ENCODE measurements at places on chromosomes 7 and 10.

GRCh38 chr10:94591461-94592205 is 46.0 kb downstream of the HELLS start:
- DNase-seq = no peak

GRCh38 chr7:85750454-85750949 is 563.6 kb upstream of the SEMA3D start:
- DNase-seq = peak; percentile 2

DNA sequence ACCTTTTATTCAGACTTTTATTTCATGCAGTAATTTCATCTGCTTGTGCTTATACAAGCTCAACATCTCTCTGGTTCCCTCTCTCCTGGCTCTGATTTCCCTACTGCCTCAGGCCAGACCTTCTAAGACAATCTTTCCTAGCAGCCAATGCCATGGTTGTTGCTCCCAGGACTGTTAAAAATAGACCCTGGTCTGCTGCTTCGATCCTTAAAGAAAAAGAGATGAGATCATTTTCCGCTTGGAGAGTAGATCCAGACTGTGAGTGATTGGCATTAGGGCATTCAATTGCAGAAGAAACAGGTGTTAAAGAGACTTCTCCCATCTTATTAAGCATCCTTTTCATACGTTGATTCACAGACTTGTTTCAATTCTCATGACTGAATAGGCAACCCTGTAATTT is 68.4 kb upstream of the ITGB1 start:
- DNase-seq = no peak

DNA sequence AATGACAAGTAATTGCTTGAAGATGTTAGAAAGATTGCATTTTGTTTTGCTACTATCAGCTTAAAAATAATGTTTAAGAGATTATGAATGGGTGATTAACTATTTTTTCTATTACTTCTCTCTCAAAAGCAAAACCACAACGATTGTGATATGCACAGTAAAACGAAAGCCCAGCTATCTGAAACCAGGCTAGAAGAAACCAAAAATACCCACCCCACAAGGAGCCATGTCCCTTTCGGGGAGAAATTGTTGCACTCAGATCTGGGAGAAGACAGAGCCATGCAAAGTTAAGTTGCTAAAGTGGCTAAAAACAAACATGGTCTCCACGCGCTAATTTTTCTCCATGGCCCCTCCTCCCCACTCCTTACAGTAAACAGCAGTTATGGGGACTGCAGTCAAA is 173.6 kb downstream of the RPS24 start:
- DNase-seq = no peak

DNA sequence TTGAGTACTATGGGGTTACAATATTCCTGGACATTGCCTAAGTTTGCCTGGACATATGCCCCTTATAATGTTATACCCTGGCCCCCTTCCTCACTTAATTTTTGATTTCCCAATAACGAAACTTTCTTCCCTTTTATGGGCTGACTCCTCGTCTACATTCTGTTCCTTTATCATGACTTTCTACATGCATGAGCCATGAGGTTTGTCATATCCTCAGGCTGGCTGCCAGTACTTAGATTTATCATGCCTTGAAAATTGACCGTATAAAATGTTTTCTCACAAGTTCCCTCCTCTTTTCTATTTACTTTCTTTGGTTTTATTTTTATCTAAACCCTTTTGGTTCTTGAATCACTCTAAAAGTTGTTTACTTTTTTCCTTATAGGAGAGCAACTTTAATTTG is 4.7 kb downstream of the DNAH11 start:
- DNase-seq = no peak

- no peak for DNase-seq
Measured at GRCh38 chr10:110358869-110359629, 54.3 kb upstream of the SMNDC1 start.

- no peak for DNase-seq
Measured at GRCh38 chr10:76883596-76883995, 754.0 kb downstream of the KCNMA1 start.

- DNase-seq = peak; percentile 37
Measured at GRCh38 chr10:48981310-48981907, 41.8 kb upstream of the LRRC18 start.

GRCh38 chr7:116708248-116708647 is 36.3 kb downstream of the MET start:
- DNase-seq = no peak

GRCh38 chr7:2003451-2003930 is 229.3 kb downstream of the MAD1L1 start:
- no peak for DNase-seq

GRCh38 chr7:17631061-17631460 is 309.2 kb downstream of the SNX13 start:
- no peak for DNase-seq

GRCh38 chr10:91009121-91009520 is 88.2 kb upstream of the ANKRD1 start:
- no peak for DNase-seq

DNA sequence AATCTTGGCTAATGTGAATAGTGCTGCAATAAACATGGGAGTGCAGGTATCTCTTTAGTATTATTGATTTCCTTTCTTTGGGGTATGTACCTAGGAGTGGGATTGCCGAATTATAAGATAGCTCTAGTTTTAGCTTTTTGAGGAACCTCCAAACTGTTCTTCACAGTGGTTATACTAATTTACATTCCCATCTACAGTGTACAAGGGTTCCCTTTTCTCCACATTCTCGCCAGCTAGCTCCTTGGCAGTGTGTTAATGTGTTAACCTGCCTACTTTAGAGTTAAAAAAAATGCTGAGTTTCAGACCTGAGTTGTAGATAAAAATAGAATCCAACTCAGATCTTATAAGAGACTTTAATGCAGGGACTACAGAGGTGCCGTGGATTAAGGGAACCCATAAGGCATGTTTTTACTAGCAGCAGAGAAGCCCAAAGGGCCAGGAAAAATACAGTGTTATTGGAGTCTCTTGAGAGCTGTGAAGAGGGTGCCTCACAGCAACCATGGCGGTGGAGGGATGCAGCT is 35.4 kb downstream of the CDK13 start:
- no peak for DNase-seq

GRCh38 chr7:31776616-31777015 is 89.6 kb downstream of the PPP1R17 start:
- no peak for DNase-seq

DNA sequence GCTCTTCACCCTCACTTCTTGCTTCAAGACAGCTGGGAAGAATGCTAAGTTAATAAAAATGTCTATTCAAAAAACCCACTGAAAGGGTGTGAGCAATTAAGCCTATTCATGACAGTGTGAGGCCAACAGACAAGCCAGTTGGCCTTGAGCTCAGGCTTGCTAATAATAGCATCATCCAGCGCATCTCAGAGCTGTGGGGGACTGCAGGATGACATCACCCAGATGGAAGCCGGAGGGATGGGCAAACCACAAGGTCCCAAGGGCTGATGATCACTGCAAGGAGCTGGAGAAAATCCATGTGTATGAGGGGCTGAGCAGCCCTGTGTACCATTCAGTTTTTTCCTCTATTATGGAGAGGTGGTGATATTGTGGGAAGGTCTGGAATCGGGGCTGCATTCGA is 770.4 kb downstream of the TNS3 start:
- DNase-seq = no peak

DNA sequence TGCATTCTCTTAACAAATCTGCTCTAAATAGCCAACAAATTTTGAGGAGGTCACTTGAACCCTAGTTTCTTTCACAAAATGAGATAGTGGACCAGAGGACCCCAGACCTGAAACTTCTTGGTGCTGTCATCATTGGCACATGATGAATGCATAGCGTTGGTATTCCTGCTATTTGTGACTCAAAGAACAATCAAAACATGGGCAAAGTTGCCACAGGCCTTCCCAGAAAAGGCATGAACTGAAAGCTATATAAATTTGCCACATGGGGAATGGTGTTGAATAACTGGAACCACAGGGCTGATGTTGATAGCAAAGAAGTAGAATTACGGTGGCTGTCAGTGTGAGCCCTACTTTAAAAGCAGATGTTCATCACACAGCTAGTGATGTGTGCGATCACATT is 219.9 kb upstream of the KMT2E start:
- no peak for DNase-seq

DNA sequence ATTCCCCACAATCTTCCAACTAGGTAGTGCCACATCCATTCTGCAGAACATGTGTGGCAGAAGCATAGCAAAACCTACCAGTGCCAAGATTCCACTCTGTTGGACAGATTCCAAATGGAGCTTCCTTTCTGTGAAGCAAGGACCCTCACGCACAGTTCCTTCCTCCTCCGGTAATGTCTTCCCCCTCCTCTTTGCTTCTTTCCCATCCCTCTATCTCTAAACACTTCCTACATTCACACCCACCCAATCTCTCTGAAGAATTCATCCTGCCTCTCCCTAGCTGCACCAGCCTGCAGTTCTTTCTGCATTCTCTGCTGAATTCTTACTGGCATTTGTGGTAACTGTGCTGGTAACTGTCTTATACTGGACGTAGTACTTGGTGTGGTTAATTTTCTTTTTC is 124.9 kb downstream of the RNLS start:
- DNase-seq = no peak

Measured in stimulated activated CD4-positive, alpha-beta T cell treated with anti-CD3 and anti-CD28 coated beads, Interleukin-12 subunit alpha, Interleukin-12 subunit beta, amount 100 ng/mL, for 48 hours (primary cell).